A549 treated with AZD2906 at 1 μM for 4 hours (cell line): ENCODE measurements at places on chromosomes 3 and 15. TPM values are rescaled to one million over a fixed set of nuclear protein-coding genes. Genes with fewer than 3 reads are reported as not detected.

Gene LRRC3B
- total RNA-seq = not detected in 5 replicates

Gene ZNF860
- total RNA-seq = 1.2 to 2.0 TPM (median 1.4 TPM) in 5 replicates

Gene MEX3B
- total RNA-seq = 3.6 to 4.6 TPM (median 4.0 TPM) in 5 replicates

Gene MYRIP
- total RNA-seq = 0.05 TPM in 1 of 5 replicates, not detected in the others

Gene ADGRG7
- not detected in 5 replicates for total RNA-seq

Gene STAC
- total RNA-seq = 1.8 to 2.6 TPM (median 1.9 TPM) in 5 replicates

Gene ADAMTS9
- 0.57 to 0.72 TPM (median 0.62 TPM) in 5 replicates for total RNA-seq

Gene ZNF592
- total RNA-seq = 16.3 to 20.3 TPM (median 19.9 TPM) in 5 replicates
